ENCODE measurements at places on chromosomes 12 and 14.

GRCh38 chr12:32149489-32149888, 42.8 kb downstream of the BICD1 start:
- no peak for DNase-seq

GRCh38 chr14:99519347-99519881, 38.2 kb downstream of the CCNK start:
- DNase-seq: no peak

DNA sequence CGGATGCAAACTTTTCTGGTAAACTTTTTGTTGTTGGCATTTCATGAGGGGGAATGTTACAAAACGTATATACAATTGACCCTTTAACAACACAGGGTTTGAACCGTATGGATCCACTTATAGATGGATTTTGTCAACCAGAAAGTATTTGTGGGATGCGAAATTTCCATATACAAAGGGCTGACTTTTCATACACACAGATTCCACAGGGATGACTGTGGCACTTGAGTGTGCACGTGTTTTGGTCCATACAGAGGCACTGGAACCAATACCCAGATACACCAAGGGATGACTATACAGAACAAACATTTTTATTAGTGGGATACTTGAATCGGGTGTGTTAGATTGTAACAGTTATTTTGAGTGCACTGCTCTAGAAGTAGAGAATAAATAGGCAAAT, 29.8 kb upstream of the CCT2 start:
- no peak for DNase-seq

DNA sequence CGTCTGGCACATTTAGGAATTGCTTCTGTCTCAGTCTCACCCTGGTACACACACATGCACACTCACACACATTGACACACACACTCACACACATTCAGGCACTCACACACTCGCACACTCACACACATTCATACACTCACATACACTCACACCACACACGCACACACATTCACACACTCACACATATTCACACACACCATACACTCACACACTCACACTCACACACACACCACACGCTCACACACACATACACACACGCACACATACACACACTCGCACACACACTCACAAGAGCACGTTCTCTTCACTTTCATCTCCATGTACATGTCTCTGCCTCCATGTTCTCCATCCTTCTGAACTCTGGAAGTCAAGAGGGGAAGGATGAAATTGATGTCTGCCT, 23.1 kb upstream of the SMUG1 start:
- DNase-seq: no peak

GRCh38 chr14:59823179-59823578, 47.4 kb downstream of the RTN1 start:
- DNase-seq: no peak

DNA sequence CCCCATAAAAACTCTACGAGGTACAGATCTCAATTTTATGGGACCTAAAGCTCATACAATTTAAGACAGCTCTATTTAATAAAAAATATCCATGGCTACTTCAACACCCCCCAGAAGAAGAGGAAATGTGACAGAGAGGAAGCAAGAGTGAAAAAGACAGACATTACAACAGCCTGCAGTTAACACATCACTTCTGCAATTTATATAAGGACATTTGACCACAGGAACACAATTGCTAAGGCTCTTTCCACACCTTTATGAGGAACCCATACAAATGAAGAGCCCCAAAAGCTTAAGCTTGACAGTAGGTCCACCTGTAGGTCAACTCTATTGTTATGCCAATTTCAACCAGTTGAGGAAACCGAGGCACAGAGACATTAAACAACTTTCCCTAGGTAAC, 5.6 kb downstream of the OR10P1 start:
- no peak for DNase-seq

DNA sequence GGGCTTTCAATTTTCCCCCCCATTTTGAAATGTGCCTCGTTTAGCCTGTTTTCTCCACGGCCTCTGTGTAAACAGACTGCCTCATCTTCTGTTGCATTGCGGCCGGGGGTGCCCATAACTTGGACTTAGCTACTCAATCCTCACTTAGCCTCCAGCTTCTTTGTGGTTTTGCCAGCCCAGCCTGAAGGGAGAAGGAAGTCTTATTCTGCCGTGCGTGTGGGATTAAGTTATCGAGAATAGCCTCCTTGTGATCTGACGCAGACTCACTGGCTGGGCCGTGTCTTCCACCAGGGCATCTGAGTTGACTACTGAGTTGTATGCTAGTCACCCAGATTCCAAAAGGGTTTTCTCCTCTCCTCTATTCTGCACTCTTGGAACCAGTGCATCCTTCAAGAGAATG, 8.1 kb downstream of the PRKAB1 start:
- DNase-seq: no peak

DNA sequence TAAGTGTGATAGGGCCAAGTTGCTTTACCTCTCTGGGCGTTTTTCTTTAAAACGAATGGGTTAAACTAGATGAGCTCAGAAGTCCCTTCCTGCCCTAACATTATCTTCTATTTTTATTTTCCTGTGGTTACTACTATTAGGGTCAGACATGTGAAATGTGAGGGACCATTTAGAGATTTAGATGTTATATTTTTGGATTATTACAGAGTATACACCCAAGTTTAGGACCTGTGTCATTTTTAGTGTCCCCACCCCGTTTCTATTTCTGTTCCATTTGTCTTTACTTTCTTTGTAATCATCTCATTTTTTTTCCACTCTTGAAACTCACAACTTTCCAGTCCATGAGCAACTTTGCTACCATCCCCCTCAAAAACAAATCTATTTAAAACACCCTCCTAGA, 56.3 kb downstream of the SLC4A8 start:
- no peak for DNase-seq

GRCh38 chr14:32171469-32171868, 30.4 kb upstream of the RNU6-7 start:
- DNase-seq: no peak

DNA sequence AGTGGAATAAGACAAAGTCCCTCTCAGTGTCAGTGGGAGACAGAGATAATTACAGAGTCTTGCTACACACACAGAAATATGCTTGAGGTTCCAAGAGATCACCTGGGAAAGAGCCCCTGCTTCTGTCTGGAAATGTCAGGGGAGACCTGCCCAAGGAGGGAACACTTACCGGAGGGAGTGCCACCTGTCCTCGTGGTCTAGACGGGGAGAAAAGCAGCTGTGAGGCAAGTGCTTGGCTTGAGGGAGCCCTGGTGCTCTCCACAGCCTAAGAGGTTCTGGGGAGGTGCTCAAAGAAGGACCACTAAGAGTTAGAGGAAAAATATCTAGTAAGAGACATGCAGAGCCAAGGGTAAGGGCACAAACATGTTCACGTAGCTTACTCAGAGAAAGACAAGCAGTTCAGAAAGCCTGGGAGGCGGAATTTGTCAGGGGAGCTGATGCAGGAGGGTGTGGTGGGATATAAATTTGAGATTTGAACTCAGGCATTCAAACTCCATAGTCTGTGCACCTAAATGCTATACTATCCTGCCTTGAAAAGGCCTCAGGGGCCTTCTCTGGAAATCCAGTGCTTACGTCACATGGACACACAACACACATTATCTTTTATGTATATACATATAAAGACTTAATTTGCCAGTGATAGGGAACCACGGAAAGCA, 38.2 kb upstream of the GNPNAT1 start:
- DNase-seq: no peak

- no peak for DNase-seq
Measured at GRCh38 chr12:46388427-46389021, 16.0 kb upstream of the SLC38A2 start.

DNA sequence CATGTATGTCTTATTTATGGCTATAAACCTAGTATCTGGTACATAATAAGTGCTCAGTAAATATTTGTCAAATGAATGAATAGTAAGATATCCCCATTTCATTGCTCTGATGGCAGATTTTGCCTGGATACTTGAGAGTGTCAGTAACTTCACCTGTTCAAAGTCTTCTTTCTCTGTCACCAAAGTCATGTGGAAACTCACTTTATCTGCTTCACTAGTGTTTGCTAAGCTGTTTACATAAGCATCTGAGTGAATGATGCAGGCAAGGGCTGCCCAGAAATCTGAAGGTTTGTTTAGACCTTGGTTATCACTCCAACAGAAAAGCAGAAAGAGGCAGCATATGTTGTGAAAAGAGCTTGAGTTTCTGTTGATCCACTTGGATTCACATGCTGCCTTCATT, 4.3 kb downstream of the OR4E1 start:
- no peak for DNase-seq

- DNase-seq: no peak
Measured at GRCh38 chr12:115380546-115381120, 696.7 kb upstream of the TBX3 start.

DNA sequence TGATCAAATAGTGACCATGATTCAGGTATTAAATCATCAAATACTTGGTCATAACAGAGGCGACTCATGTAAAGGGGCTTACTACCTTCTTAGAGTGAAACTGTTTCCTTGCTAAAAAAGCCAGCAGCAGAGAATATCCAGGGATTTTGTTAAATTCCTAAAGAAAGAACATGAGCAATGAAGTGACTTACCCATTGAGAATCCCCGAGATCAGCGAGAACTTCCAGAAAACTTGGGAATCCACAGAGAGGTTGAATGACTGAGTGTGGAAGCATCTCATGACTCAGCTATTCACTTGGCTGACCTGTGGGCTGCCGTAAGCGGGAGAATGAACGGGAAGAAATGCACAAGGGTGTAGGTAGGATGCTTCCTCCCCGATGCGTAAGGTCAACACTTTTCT, 85.3 kb upstream of the KCNA1 start:
- no peak for DNase-seq

DNA sequence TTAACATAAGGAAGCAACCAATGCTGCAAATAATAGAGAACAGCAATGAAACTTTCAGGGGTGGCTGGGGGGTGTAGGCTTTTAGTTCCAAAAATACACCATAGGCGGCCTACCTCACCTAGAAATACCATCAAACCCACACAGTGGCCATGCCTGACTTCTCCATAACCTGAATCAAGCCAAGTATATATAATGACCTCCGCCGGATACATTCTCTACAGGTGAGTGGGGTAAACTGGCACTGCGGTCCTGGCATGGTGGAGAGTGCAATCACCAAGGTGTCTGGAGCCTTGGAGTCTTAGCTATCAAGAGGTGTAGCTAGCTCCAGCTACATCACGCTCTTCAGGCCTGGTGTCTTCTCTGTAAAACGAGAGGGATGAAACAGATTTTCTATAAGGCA, 1.2 kb downstream of the ZBTB25 start:
- no peak for DNase-seq

DNA sequence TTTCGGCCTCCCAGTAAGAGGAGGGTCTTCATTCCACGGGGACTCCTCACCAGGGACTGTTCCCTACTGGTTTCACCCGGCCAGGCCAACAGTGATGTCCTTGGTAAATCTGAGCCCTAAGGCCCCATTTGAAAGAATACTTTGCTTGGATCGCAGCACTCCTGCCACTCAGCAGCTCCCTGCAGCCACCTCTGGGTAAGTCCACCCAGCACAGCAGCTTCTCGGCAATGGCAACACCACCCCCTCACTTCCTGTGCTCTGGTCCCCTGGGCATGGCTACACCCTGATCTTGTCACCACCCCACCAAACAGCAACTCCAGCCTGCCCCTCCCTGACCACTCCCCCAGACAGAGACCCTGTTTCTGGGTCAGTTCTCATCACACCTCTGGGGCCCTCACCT, 100.3 kb downstream of the SETD3 start:
- no peak for DNase-seq

- no peak for DNase-seq
Measured at GRCh38 chr12:1510056-1510812, 84.1 kb downstream of the FBXL14 start.
